ENCODE measurements at places on chromosomes 16 and 17.

DNA sequence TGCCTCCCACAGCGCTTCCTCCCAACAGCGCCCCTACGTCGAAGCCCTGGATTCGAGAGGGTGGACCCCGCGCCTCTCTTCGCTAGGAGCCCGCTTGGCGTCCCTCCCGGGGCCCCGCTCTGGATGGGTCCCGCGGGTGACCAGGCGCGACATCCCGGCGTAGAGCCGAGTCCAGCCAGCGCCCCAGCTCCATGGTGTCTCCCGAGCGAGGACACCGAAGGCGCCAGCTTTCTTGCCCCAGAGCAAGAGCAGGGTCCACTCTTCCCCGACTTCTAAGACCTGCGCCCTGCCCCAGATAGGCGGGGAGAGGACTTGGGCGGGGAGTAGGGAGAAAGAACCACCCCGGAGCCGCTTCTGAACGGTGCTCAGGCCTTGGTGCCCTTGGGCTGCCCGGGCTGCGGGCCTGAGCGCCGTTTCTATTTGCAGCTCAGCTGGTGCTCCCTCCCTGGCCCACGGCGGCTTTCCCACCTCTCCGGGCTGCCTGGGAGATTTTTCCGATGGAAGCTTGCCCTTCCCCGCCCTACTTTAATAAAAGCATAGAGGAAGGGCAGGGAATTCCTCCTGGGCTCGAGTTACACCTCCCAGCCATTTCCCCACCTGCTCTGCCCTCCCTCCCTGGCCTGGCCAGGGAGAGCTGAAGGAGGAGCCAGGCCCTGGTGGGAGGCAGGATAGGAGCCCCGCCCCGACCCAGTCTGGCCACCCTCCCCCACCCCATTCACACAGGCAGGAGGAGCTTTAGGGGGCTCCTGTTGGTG lies 1.8 kb downstream of the MMP15 start:
- DNase-seq: peak; percentile 72

DNA sequence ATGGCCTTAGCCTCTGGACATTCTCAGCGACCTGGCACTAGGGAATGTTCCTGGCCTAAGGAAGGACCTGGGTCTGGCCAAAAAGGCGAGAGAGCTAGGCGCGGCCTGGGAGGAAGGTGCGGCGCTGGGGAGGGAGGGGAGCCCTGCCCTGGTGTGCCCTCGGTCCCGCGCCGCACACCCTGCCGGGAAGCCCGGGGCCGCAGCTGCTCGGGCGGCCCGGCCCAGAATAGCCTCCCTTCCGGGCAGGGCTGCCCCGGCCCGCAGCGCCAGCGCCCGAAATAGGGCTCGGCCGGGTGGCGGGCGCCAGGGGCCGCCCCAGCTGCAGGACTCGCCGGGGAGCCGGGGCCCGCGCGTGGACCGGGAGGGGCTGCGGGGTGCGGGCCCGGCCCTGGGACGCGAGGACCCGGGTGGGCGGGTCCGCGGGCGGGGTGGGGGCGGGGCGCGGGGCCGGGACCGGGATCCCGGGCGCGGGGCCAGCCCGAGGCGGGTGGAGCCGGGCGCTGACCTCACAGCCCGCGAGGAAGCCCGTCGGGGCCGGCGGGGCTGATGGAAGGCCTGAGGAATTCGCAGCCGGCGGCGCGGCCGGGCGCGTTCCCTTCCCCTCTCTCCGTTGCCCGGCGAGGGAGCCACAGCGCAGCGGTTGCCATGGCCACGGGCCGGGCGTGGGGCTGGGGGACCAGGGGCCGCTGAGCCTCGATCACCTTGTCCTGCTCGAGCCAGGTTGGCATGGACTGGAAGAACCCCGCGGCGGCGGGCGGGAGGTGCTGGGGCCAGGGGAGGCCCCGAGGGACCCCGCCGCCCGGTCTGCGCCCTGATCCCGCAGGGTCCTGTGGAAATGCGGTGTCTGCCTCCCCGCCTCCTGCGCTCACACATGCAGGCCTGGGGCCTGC lies 18.1 kb downstream of the SOCS3 start:
- peak; percentile 78 for DNase-seq

DNA sequence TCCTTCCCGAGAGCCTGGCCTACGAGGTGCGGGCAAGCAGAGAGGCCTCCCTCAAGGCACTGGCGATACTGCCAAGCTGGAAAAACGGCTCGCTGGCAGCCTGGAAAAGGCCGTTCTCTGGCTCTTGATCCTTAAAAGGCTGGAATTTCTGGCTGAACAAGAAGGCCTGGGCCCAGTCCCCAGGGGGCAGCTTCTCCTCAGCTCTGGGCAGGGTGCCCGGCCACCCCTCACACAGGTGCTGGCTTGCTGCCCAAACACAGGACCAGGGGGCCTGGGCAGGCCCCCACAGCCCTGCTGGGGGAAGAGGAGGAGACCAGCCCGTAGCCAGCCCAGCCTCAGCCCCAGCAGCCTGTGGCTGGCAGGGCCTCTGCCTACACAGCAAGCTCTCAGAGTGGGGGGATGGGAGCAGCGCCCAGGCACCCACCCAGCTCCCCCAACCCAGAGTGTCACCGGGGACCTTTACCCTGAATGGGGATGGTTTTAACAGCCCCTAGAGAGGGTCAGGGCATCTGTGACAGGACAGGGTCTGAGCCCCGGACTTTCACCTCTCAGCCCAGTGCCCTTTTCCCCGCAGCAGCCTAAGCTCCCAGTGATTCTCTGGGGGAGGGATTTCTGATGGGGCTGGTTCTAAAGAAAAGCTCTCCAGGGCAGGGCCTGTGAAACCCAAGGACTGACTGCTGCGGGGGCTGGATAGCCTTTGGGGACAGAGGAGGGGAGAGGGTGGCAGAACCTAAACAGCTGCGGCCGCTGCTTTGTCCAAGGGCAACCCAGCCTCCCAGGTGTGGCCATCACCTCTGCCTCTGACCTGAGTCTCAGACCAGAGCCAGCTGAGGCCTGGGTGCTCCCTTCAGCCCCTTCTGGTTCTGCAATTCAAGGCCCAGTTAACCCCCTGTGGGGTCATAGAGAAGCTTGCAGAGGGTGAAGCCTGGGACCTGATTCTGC lies 38.6 kb upstream of the TOB1 start:
- peak; percentile 23 for DNase-seq

GRCh38 chr16:86723689-86724088 lies 145.3 kb downstream of the FOXL1 start:
- DNase-seq: no peak

GRCh38 chr17:30377574-30378240 lies 1.0 kb upstream of the CPD start:
- no peak for DNase-seq

GRCh38 chr16:12160249-12160648 lies 183.7 kb downstream of the SNX29 start:
- DNase-seq: no peak

DNA sequence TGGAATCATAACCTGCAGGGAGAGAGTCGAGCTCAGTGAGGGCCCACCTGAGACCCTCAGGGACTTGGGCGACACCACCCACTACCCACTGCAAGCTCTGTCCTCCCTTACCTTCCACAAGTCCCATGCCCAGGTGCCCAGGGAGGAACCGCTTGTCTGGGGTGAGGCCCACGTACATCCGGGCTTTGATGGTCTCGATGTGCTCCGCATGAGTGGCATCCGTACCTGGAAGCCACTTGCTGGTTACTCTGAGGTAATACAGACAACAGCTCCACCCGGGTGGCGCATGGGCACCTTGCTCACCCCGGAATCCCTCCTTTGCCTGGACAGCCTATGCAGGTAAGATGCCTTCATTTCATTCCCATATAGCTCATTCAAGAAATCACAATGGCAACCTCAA lies 24.8 kb downstream of the MIEF2 start:
- no peak for DNase-seq

- DNase-seq: peak; percentile 27
Measured at GRCh38 chr16:87384162-87384874, 742 bp upstream of the FBXO31 start.

GRCh38 chr17:71337938-71338337 lies 782.9 kb upstream of the SOX9 start:
- no peak for DNase-seq

GRCh38 chr17:64420143-64420670 lies 28.7 kb upstream of the MILR1 start:
- peak; percentile 36 for DNase-seq

DNA sequence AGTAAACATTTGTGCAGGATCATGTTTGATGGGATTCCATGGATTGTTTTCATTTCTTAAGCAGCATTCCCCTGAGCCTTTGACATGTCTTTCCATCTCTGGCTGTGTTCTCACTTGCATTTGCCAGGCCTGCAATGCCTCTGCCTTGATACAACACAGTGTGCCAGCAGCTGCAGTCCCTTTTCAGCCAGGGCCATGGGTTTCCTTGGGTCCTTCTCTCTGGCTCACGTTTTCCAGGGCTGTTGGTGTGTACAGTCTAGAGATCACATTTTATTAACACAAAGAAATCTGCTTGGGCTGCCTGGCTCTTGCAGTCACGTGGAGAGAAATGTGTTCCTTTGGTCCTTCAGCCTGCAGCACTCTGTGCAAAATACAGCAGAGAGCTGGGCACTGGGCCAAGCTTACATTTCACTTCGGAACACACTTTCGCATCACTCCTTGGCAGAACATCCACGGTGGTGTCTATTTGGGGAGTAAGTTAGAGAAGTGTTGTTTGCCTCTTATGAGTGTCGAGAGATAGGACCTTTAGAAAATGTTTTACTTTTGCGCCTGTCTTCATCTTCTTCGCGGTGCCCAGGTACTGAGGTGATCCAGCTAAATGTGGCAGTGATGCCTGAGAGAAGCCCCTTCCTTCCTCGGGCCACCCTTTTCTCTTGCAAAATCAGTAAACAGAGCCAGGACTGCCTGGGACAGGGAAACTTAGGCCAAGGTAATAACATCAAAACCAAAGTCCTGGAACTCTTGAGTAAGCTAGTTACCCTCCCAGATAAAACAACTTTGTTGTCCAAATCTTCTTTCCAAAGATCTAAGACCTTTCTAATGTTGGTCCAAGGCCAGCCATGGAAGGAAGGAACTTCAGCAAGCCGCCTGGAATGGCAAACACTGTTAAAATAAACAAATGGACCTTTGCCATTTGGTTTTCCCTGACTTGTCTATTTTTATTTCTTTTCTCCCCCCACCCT lies 20.9 kb downstream of the HLF start:
- no peak for DNase-seq

GRCh38 chr16:55901566-55902217 lies 26.5 kb upstream of the CES5A start:
- no peak for DNase-seq

GRCh38 chr17:41451154-41451728 lies 10.5 kb upstream of the KRT38 start:
- DNase-seq: peak; percentile 89

DNA sequence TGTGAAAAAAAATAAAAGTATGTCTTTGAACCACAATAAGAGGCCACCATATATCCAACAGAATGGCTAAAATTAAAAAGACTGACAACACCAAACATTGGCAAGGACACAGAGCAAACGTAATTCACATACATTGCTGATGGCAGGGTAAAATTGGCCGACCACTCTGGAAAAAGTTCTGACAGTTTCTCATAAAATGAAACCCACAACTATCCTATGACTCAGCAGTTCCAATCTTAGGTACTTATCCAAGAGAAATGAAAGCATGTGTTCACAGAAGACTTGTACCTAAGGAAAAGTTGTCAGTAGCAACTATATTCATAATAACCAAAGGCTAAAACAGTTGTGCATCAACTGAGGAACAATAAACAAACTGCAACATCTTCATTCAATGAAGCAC lies 357.3 kb upstream of the XYLT1 start:
- no peak for DNase-seq

DNA sequence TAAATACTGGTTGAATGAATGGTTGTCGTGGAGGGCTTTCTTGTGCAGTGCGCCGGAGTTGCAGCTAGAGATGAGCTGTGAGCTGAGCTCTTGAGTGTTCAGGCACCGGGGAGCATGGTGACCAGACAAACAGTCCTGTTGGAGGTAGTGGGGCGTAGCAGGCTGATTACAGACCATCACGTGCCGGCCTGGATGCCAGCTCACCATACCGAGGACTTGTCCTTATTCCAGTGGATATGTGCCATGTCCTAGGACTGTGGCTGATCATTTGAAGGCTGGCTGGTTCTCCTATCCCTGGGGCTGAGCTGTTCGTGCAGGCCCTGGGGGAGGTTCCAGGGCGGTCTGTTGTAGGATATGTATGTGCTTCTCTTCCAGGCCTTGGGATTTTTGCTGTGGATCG lies 60.0 kb downstream of the ABCC1 start:
- no peak for DNase-seq

Measured in NCI-H226 (cell line).